Sigmoid colon (tissue), 7 donors: ENCODE measurements at places on chromosomes 1 and 21. TPM values are rescaled to one million over a fixed set of nuclear protein-coding genes. Genes with fewer than 3 reads are reported as not detected.
A peak's percentile ranks its signal among the peaks of the same experiment; 100 is the strongest.

GRCh38 chr1:151037032-151037431 is 646 bp downstream of the BNIPL start:
- DNase-seq = peak; percentile 15
- no peak overlapping the region for H3K4me3 ChIP-seq
- H3K27ac ChIP-seq = no peak overlapping the region
- no peaks in the 10 kb centered on the region for H3K4me1 ChIP-seq
- H3K36me3 ChIP-seq = peaks cover 12% of the 10 kb centered on the region
- H3K27me3 ChIP-seq = no peaks in the 10 kb centered on the region

DNA sequence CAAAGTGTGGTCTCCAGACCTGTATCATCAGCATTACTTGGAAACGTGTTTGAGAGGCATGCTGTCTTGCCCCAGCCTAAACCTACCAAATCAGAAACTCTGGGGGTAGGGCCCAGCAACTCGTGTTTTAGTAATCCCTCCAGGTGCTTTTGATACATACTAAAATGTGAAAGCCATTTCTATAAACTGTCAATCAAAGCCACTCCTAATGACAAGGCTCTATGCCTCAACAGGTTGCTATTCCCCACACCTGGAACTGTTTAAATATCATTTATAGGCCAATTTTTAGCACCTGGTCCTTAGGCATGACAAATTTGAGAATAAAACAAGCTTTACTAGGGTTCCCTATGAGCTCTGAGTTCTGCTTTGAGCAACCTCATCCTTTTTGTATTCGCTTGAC is 158.7 kb upstream of the NR5A2 start:
- no peak overlapping the region for H3K27ac ChIP-seq
- no peak for DNase-seq
- H3K4me3 ChIP-seq = no peak overlapping the region
- no peaks in the 10 kb centered on the region for H3K27me3 ChIP-seq
- H3K4me1 ChIP-seq = no peaks in the 10 kb centered on the region

DNA sequence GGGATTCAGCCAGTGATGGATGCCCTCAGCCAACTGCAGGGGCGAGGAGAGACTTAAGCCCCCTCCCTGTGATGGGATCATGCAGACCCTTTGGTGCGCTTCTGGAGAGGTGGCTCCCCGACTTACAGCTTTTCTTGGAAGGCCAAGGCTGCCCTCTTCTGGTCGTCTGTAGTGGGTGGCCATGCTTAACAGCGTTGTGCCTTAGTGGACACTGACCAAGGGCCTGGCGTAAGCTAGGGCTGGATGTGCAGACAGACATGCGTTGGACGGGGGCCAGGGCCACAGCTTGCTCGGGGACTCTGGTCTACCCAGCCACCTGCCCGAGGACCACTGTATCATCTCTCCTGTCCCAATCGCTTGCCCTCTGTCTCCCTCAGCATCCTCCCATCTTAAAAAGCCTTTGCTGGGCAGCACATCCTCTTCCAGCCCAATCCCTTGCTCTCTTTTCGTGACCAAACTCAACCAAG is 5.5 kb downstream of the AZIN2 start:
- H3K4me3 ChIP-seq = no peak overlapping the region
- no peaks in the 10 kb centered on the region for H3K27me3 ChIP-seq
- no peak overlapping the region for H3K27ac ChIP-seq
- no peaks in the 10 kb centered on the region for H3K36me3 ChIP-seq

GRCh38 chr21:26572076-26572701 is 897 bp downstream of the CYYR1 start:
- H3K4me3 ChIP-seq = peak overlapping the region; percentile 31
- H3K27me3 ChIP-seq = peaks cover 9% of the 10 kb centered on the region
- peak overlapping the region; percentile 66 for H3K27ac ChIP-seq

GRCh38 chr1:88168126-88168525 is 515.9 kb upstream of the PKN2 start:
- H3K27ac ChIP-seq = no peak overlapping the region
- H3K4me3 ChIP-seq = no peak overlapping the region
- no peaks in the 10 kb centered on the region for H3K27me3 ChIP-seq
- DNase-seq = no peak
- H3K4me1 ChIP-seq = no peaks in the 10 kb centered on the region

The FGR gene
- total RNA-seq = 9.1 TPM

The SETDB1 gene
- total RNA-seq = 23.9 TPM

The KRTAP19-1 gene
- total RNA-seq = not detected

GRCh38 chr21:25390701-25391100 is 216.6 kb downstream of the MRPL39 start:
- no peak overlapping the region for H3K27ac ChIP-seq
- no peak for DNase-seq

DNA sequence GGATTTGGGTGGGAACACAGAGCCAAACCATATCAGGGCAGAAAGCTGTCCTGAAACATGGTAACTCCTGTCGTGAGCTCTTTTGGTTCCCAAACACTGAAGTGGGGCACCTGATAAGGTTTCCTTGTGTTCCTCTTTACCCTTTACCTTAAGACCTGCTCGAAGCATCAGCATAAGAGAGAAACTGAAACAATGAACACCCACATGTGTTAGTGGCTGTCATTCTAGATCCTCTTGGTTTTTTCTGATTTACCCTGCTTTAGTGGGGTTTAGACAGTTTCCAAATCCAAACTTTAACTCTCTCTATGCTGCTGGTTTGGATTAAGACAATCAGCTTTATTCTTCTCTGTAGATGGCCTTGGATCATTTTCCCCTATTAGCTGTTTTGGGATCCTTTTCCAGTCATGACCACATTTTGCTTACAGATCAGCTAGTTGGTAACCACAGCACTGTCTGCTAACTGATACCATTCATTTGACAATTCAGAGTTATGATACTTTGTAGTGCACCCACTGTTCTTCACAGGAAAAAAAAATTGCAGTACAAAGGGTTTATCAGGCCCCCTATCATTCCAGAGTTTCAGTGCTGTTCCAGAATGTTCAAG is 975 bp upstream of the MNDA start:
- no peaks in the 10 kb centered on the region for H3K27me3 ChIP-seq
- no peaks in the 10 kb centered on the region for H3K36me3 ChIP-seq
- H3K4me1 ChIP-seq = no peaks in the 10 kb centered on the region
- H3K27ac ChIP-seq = no peak overlapping the region
- no peak overlapping the region for H3K4me3 ChIP-seq

GRCh38 chr1:154798645-154799044 is 71.4 kb downstream of the KCNN3 start:
- H3K36me3 ChIP-seq = no peaks in the 10 kb centered on the region
- H3K27me3 ChIP-seq = no peaks in the 10 kb centered on the region
- no peak overlapping the region for H3K27ac ChIP-seq
- no peak overlapping the region for H3K4me3 ChIP-seq
- H3K4me1 ChIP-seq = peaks cover 5% of the 10 kb centered on the region

- no peak overlapping the region for H3K27ac ChIP-seq
- H3K4me1 ChIP-seq = no peaks in the 10 kb centered on the region
- H3K4me3 ChIP-seq = no peak overlapping the region
- no peaks in the 10 kb centered on the region for H3K36me3 ChIP-seq
- DNase-seq = no peak
These were observed 220.1 kb downstream of the ST6GALNAC3 start for GRCh38 chr1:76294482-76295194.

GRCh38 chr1:61323681-61324328 is 241.4 kb downstream of the NFIA start:
- H3K4me3 ChIP-seq = no peak overlapping the region
- H3K27me3 ChIP-seq = no peaks in the 10 kb centered on the region
- no peak for DNase-seq
- H3K36me3 ChIP-seq = no peaks in the 10 kb centered on the region
- H3K27ac ChIP-seq = peak overlapping the region; percentile 46

GRCh38 chr1:166836733-166837132 is 2.5 kb upstream of the POGK start:
- no peak for DNase-seq
- no peaks in the 10 kb centered on the region for H3K27me3 ChIP-seq
- peaks cover 4% of the 10 kb centered on the region for H3K36me3 ChIP-seq
- no peak overlapping the region for H3K27ac ChIP-seq

The BRINP3 gene
- total RNA-seq = 0.36 TPM

DNA sequence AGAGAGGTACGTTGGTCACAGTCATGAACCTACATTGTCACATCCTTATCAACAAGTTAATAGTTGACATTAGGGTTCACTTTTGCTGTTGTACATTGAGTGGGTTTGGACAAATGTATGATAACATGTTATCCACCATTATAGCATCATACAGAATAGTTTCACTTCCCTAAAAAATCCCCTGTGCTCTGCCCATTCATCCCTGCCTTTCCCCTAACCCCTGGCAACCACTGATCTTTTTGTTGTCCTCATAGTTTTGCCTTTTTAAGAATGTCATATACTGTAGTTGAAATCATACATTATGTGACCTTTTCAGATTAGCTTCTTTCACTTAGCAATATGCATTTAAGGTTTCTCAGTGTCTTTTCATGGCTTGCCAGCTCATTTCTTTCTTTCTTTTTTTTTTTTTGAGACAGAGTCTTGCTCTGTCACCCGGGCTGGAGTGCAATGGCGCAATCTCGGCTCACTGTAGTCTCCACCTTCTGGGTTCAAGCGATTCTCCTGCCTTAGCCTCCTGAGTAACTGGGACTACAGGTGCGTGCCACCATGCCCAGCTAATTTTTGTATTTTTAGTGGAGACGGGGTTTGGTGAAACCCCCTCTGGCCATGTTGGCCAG is 50.6 kb downstream of the UCK2 start:
- no peaks in the 10 kb centered on the region for H3K36me3 ChIP-seq
- no peaks in the 10 kb centered on the region for H3K27me3 ChIP-seq
- DNase-seq = no peak
- H3K27ac ChIP-seq = no peak overlapping the region
- no peak overlapping the region for H3K4me3 ChIP-seq
- no peaks in the 10 kb centered on the region for H3K4me1 ChIP-seq

The SAMD11 gene
- total RNA-seq = 4.3 TPM

DNA sequence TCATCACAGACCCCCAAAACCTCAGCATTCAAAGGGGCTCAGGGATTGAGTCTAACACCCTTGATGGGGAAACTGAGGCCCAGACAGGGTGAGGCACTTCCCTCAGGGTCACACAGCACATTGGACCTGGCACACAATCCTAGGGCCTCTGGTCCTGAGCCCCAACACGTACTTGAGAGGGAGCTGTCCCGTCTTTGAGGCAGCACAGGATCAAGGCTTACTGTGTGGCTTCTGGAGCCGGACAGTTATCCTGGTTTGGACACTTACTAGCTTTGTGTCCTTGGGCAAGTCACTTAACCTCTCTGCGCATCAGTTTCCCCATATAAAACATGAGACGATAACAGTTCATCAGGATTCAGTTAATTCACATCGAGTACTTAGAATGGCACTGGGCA is 26.5 kb downstream of the RUNX3 start:
- H3K27ac ChIP-seq = no peak overlapping the region
- no peaks in the 10 kb centered on the region for H3K36me3 ChIP-seq
- H3K4me1 ChIP-seq = no peaks in the 10 kb centered on the region
- no peak overlapping the region for H3K4me3 ChIP-seq

- H3K27ac ChIP-seq = no peak overlapping the region
- no peak for DNase-seq
- peaks cover 6% of the 10 kb centered on the region for H3K4me1 ChIP-seq
- no peak overlapping the region for H3K4me3 ChIP-seq
- H3K36me3 ChIP-seq = no peaks in the 10 kb centered on the region
These were observed 109.8 kb downstream of the RHOU start for GRCh38 chr1:228845101-228845500.

The BLACAT1 gene
- not detected for total RNA-seq

The GBP6 gene
- total RNA-seq = not detected

DNA sequence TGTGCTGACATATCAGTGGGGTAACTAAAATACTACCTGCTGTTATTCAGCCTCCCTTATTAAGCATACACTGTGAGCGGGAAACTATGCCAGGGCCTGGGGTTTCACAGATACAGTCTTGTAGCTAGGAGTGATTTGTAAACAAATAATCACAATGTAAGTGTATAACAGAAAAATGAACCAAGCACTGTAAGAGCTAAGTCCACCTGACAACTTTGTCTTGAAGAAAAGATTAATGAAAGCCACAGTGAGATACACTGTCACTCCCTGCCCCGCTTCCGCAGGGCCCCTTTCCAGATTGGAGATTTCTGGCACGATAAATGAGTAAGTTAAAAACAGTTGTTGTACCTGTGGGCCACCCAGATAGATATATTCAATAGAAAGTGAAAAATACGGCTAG is 4.8 kb downstream of the RCAN3 start:
- H3K4me1 ChIP-seq = no peaks in the 10 kb centered on the region
- DNase-seq = no peak
- H3K27ac ChIP-seq = no peak overlapping the region
- no peak overlapping the region for H3K4me3 ChIP-seq

GRCh38 chr1:53592521-53592982 is 133.4 kb downstream of the DMRTB1 start:
- no peaks in the 10 kb centered on the region for H3K36me3 ChIP-seq
- H3K27ac ChIP-seq = no peak overlapping the region
- peaks cover 5% of the 10 kb centered on the region for H3K27me3 ChIP-seq

DNA sequence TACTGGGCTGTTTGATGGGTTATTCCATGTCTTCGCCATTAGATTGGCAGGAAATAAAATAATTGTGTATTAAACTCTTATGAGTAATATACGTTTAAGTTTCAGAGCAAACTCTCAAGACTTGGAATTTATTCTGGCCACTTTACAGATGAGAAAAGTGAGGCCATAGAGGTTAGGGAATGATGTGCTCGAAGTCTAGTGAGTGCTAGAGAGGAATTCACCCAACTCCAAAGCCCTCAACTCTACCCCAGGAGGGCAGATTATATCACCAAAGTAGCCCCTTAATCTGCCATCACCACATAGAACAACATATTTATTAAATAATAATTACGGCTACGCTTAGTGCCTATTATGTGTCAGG is 440 bp upstream of the MUL1 start:
- peak overlapping the region; percentile 83 for H3K27ac ChIP-seq
- peaks cover 38% of the 10 kb centered on the region for H3K4me1 ChIP-seq
- H3K4me3 ChIP-seq = peak overlapping the region; percentile 96
- no peaks in the 10 kb centered on the region for H3K27me3 ChIP-seq

DNA sequence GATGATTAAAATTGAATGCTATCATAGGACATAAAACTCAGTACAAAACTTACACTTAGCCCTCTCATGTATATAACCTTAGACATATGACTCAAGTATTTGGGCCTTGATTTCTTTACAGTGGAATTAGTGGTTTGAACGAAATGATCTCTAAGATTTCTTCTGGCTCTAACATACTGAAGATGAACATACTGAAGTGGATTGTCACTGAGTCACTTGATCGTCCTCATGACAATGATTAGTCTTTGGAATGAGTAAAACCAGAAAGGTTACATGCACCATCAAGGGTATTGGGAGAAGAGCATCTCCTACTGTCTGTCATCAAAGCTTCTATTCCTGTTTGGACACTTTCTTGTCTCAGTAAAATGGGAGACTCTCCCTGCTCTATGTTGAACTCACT is 17.4 kb downstream of the FMN2 start:
- no peaks in the 10 kb centered on the region for H3K36me3 ChIP-seq
- H3K4me3 ChIP-seq = no peak overlapping the region
- no peak for DNase-seq
- no peaks in the 10 kb centered on the region for H3K4me1 ChIP-seq
- H3K27me3 ChIP-seq = no peaks in the 10 kb centered on the region
- peak overlapping the region; percentile 68 for H3K27ac ChIP-seq
